ENCODE measurements at places on chromosomes 11 and 22.
A peak's percentile ranks its signal among the peaks of the same experiment; 100 is the strongest.

GRCh38 chr11:115193914-115194801, 310.1 kb downstream of the CADM1 start:
- no peak for DNase-seq

- DNase-seq: peak; percentile 37
Measured at GRCh38 chr11:67583247-67584204, at the start of gene GSTP1. GSTP1 (plus strand) TSS chr11:67583812; CDS start chr11:67583844, 32 bp downstream.

DNA sequence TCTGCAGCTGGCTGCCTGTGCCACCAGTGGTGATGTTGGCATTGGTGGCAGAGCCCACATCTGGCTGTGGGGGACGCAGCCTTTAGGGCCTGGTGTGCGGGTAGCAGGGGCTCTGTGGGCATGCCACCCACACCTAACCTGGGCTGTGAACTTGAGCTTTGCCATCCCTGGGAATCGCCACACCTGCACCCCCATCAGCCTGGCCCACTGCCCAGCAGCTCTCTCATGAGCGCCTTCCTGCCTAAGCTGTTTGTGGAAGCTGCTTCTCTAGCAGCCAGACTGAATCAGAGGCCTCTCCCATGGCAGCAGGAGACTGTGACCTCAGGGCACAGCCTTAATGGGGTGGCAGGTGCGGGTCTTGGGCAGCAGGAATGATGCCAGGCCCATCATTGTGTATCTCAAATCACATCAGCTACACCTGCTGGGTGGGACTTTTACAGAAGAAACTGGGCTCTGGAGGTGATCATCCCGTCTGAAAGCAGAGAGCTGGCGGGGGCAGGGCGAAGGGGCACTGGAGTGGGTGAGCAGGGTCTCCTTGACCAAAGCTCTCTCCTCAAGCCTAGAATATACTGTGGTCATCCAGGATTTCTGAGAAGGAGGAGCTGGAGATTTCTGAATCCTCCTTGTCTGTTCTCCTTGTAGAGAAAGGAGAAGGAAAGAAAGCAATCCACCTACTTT, 17.8 kb upstream of the CARS1 start:
- no peak for DNase-seq

DNA sequence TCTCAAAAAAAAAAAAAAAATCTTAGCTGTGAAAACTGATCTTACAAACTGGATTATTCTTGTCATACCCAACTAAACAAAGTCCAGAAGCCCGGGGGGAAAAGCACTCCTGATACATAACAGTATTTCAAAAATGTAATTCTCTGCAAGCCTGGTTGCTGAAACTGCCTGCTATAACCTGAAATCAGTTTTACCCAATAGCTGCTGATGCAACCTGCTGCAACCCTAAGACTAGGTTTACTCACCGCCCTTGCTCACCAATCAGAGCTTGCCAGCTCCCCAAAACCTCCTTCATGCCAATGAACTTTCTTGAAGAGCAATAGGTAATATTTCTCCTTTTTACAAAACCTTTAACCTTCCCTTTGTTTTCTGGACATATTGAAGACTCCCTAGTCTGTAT, 12.4 kb downstream of the FGF19 start:
- no peak for DNase-seq

DNA sequence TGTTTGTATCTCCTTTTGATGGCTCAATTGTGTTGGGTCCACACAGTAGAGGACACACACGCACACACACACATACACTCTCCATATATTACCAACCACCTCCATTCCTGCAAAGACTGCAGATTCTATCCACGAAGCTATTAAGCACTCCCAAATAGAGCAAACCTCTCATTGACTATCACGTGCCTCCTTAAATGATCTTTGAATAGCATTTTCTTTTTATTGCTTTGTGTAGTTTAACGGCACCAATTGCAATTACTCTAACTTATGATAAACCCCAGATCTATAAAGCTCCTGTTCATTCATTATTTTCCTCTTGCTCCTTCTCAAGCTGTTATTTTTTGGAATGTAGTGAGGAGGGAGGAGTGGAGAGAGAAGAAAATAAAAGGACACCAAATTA, 204.7 kb downstream of the ST3GAL4 start:
- no peak for DNase-seq

DNA sequence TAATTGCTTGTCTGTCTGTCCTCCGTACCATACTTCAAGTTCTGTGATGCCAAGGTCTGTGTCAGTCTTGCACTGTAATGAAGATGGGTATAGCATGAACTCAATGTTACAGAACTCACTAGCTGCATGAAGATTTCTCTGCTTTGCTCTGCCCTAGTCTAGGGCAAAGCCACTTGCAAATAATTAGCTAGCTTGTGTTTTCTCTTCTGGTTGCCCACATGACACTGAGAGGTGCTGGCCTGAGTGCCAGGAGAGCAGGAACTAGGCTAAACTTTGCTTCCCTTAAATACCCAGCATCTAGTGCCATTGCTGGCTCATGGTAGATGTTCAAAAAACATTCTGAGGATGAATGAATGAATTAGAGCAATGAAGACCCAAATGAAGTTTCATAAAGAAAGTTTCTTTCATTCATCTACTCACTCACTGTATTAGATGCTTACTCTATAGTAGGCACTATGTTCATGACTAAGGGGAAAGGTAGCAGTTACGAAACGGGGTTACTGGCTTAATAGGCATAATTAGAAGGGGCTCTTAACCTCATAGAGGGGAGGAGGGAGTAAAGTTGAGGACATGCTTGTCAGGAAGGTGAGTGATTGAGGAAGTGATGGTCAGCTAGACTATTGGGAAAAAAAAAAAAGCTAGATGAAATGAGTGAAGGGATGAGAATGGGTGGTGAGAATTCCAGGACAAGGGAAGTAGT, 4.4 kb upstream of the ENDOD1 start:
- no peak for DNase-seq

- DNase-seq: no peak
Measured at GRCh38 chr11:94641167-94641761, 74.1 kb downstream of the PIWIL4 start.

- DNase-seq: no peak
Measured at GRCh38 chr11:125036933-125037332, 26.2 kb upstream of the SLC37A2 start.

GRCh38 chr11:80603472-80603871, 1162.6 kb upstream of the TENM4 start:
- no peak for DNase-seq

DNA sequence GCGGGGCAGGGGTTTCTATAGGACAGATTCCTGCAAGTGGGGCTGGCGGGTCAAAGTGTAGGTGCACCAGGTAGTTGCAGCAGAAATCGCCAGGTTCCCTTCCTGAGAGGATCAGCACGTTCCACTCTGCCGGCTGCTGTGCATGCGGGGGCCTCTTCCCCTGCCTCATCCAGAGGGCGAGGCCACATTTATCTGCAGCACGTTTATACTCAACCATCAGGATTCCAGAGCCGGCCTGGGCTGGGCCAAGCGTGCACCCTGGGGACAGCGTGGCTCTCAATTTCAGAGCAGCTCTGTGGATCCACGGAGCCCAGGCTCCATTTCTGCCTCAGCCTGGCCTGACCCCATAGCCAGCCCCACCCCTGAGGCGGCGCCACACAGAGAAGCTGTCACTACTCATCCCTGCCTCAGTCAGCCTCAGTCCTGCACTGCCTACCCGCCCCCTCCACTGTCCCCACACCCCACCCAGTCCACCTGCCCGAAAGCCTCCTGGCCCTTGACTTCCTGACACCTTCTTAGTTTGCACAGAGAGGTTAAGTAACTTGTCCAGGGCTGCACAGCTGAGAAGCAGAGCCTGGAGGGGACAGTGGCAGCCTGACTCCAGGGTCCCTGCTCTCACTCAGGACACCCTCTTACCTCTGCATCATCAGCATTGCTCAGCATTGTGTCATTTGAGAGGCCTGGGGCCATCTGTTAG, 45.9 kb upstream of the RTL6 start:
- peak; percentile 19 for DNase-seq

DNA sequence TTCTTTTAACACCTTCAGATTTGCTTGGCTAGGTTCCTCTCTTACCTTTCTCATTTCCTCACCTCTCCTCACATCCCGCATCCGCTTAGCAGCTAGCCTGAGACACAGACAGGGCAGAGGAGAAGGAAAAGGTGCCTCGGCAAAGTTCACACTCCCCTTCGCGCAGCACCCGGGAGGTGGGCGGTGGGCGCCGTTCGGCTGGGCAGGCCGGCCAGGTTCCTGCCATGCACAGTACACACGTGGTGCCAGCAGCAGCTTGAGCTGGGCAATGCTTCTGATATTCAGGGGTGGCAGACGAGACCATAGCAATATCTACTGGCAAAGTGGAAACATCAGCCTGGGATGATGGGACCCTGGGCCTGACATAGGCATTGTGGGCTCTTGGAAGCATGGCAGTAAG, 3.3 kb downstream of the NTM start:
- DNase-seq: no peak

DNA sequence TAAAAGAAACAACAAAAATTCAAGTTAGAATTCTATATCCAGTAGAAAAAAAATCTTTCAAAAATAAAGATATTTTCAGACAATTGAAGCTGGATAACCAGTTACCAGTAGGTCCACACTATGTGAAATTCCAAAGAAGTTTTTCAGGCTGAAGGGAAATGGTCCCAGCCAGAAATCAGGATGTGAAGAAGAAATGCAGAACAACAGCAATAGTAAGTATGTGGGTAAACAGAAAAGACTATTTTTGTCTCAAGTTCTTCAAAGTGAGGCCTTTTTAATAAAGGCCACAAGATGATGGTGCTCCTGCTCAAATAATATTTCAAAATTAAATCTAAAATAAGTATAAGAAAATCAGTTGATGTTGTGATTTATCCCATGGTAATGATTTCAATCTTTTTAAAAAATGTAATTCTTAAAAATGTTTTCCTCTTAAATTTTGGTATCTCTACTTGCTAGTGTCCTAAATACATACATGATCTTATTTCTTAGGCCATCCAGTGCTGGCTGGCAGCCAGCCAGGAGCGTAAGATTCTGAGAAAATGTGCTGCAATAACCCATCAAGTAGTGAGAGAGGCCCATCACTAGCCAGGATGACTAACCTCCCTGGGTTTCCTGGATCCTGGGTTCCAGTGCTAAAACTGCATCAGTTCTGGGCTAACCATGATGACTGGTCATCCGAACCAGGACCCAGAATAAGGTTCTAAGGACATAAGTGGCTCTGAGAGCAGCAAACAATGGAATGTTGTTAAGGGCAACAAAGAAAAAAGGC, 15.6 kb upstream of the UCP3 start:
- no peak for DNase-seq

GRCh38 chr11:107957109-107957588, 28.9 kb downstream of the RAB39A start:
- DNase-seq: peak; percentile 86

GRCh38 chr11:27540051-27540450, 33.5 kb upstream of the LIN7C start:
- DNase-seq: no peak

DNA sequence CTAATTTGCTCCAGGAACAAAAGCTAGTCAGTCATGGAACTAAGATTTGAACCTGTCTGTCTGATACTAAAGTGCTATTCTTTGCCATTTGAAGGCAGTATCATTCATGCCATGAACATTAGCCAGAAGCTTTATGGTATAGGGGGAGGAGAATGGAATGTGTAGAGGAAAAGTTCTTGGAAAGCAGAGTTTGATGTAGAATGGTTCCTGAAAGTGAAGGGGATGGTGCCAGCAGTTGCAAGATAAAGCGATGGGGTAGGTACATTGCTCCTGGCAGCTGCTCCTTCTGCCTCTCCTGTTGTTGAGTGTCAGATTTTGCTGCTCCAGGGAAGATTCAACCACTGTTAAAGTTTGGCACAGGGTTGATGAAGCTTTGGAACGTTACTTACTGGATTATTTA, 53.4 kb downstream of the ARHGAP42 start:
- DNase-seq: no peak

DNA sequence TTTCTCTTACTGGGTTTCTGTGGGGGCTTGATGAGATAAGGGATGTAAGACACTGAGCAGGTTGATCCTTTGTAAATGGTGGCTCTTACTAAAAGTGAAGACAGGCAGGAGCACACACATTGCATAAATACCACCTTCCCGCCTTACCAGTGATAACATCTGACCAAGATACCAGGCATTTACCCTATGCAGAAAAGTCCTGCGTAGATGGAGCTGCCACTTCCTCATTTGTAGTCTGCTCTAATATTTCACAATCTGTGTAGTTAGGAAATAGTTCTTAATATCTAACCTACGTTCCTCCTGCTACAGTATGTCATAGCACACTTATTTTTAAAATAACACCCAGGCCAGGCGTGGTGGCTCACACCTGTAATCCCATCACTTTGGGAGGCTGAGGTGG, 23.9 kb upstream of the SWAP70 start:
- DNase-seq: no peak

GRCh38 chr22:23518376-23519187, 61.5 kb downstream of the IGLL1 start:
- DNase-seq: peak; percentile 74

- DNase-seq: no peak
Measured at GRCh38 chr22:40044870-40045834, 50.4 kb downstream of the FAM83F start.

DNA sequence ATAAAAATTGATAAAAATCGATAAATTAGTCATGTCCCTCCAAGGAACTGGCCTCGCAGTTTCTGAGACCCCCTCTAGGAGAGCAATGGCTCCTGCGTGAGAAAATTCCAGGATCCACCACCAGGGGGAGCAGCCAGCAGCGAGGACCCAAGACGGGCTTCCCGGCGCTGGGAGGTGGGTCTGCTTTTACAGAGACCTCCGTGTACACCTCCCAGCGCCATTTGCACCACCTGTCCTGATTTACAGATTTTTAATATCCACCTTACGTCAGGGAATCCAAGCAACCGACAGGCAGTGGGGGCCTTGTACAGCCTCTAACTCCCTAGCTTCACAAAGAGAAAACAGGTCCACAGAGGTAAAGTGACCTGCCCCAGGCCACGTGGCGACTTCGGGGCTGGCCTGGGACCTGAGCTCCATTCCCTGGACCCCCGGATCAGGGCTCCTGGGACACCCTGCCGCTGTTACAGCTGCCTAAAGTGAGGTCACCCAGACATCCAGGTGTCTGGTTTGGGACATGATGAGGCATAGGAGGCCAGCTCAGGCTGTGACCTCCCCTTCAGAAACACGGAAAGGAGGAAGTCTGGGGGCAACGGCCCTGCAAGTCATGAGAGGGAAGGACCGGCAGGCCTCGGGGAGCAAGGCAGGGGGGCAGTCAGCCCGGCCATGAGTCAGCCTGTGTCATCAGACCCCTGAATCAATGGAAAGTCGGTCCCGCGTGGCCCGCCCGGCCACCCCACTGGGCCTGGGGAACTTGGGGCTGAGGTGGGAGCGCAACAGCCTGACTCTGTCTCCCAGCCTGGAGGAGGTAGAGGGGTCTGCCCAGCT, 3.5 kb downstream of the OSM start:
- DNase-seq: peak; percentile 75

DNA sequence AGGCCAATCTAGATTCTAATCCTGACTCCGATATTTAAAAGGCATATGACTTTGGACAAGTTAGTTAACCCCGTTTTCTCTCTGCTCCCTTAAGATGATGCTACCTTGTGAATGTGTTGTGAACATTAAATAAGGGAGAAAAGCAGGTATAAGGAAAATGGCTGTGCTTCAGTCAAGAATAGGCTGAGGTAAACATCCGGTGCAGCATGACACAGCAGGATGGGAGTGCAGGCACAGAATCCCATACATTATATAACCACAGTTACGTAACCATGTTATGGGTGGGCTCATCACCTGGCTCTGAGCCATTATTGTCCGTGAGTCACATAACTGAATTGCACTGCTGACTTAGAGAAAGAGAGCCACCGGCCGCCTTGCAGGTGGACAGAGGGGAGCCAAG, 382.2 kb upstream of the ANO5 start:
- DNase-seq: no peak

GRCh38 chr22:43931771-43932170, 8.2 kb downstream of the PNPLA3 start:
- DNase-seq: no peak

All from NCI-H524 (cell line).